Activated CD4-positive, alpha-beta memory T cell treated with anti-CD3 and anti-CD28 coated beads for 36 hours (primary cell): ENCODE measurements at places on chromosomes 16 and 17. TPM values are rescaled to one million over a fixed set of nuclear protein-coding genes. Genes with fewer than 3 reads are reported as not detected.
A peak's percentile ranks its signal among the peaks of the same experiment; 100 is the strongest.

GRCh38 chr16:7887316-7887715 is 554.7 kb downstream of the RBFOX1 start:
- DNase-seq, result no peak

GRCh38 chr16:10835281-10835931 is 16.8 kb upstream of the TVP23A start:
- peak; percentile 65 for DNase-seq

DNA sequence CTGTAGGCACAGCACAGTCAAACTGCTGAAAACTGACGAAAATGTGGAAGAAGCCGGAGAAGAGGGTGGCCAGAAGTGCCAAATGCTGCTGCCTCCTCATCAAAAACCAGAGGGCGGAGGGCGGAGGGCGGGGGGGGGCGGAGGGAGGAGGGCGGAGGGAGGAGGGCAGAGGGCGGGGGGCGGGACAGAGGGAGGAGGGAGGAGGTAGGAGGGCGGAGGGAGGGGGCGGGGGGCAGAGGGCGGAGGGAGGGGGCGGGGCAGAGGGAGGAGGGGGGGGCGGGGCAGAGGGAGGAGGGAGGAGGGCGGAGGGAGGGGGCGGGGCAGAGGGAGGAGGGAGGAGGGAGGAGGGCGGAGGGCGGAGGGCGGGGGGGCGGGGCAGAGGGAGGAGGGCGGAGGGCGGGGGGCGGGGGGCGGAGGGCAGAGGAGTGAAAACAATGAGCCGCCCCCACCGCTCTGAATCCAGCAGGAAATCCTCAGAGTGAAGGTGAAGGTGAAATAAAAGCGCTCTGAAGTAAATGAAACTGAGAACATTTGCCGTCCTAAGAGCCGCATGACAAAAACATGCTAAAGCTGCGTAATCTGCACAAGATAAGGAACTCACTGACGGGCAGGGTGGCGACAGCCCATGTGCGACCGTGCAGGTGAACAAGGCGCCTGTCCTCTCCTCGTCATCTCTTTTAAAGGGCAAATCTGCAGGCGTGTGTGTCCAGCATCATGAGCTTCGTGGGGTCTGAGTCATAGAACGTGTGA is 22.6 kb upstream of the CBFA2T3 start:
- peak; percentile 56 for DNase-seq

DNA sequence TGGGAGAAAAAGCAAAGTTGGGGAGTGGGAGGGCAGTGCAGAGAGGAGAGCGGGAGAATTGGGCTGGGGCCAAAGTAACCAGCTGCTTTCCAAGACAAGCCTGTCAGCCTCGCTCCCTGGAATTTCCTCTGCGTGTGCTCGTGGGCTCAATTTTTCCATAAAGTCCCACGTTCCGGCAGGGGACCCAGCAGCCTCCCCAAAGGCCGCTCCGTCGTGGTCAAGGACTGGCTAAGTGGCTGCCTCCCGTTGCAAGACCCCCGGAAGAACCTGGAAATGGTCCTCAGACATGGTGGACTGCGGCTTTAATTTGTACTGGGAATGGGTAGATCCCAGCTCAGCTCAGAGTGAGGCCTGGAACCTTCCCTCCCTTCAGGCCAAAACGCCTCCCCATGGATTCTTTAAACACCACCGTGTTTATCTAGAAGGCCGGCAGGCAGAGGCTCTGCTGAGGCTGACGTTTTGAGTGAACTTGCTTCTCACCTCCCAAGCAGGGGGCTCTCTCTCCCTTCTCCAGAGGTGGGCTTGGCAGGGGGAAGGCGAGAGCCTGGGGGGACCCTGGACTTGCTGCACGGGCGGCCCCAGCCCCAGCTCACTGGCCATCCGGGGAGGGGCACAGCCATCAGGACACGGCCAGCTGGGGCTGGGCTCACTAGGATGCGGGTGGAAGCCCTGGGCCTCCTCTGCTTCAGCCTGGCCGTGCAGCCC is 190.0 kb downstream of the C16orf95 start:
- no peak for DNase-seq

DNA sequence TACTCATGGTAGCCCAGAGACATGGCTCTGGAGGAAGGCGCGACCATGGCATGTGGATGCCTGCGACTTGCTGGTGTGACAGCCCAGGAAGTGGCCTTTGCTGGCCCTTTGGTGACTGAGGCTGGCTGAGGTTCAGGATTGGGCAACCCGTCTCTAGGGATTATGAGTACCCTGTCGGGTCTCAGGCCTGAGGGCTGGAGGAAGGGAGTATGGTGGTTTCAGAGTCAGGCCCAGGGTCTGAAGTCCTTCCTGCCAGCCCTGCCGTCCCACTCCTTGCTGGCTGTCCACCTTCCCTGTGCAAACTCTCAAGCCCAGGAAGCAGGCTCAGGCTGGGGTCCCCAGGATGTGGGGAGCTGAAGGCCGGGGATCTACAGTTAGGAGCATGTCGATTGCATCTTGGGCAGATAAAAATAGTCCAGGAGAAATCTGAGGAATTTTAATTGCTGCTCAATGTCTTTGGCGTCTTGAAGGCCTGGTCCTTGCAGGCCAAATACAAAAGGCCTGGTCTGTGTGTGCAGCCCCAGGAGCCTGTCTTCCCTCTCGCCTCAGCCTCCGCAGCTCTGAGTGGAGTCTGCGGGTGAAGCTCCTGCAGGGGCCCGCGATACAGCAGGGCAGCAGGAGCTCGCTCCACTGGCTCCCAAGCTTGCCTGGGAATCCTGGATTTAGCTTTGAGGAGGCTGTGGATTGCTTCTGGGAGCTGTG is 52.5 kb downstream of the NKD1 start:
- DNase-seq, result no peak

GRCh38 chr17:33261820-33262219 is 31.3 kb downstream of the ASIC2 start:
- no peak for DNase-seq

- peak; percentile 91 for DNase-seq
Measured at GRCh38 chr17:35764123-35764991, 3.7 kb downstream of the C17orf50 start.

ADCY9 gene
- 3.8 TPM for total RNA-seq
